ENCODE measurements at places on chromosomes 7 and 10. TPM values are rescaled to one million over a fixed set of nuclear protein-coding genes. Genes with fewer than 3 reads are reported as not detected.

Gene WDR86
- total RNA-seq: not detected

Gene EIF5AL1
- total RNA-seq: 1.0 TPM

Gene CLDN4
- 6.8 TPM for total RNA-seq

Gene NUTM2B
- 0.42 TPM for total RNA-seq

Gene SPDYE11
- total RNA-seq: not detected

Gene GPR26
- total RNA-seq: not detected

Gene NME8
- not detected for total RNA-seq

Gene TAS2R5
- total RNA-seq: not detected

Gene ST8SIA6
- total RNA-seq: not detected

Gene UCMA
- not detected for total RNA-seq

Measured in A375 (cell line).